ENCODE measurements at places on chromosomes 13 and 19.

DNA sequence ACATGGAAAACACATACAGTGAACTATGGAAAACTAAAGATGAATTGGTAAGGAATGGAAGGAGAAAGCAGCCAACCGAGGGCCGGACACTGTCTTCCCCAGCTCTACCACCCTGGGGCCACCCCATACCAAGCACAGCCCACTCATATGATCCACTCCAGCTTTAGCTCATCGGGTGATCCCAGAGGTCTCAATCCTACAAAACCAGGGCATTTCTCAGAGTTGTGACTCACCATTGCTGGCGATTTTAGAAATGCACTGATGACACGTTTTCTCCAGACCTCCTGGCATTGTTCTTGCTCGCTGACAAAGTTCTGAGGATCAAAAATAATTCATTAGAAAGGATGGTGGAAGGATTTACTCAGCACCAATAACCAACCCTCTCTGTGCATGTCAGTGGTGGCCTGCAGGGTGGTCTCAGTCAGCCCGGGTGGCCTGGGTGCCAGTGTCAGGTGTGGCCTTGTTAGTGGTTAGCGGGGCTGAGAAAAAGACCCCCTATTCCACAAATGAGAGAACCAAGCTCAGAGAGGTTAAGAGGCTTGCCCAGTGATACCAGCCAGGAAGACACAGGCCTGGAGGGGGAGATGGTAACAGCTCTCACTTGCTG, 6.6 kb downstream of the TMEM272 start:
- no peak for DNase-seq

- DNase-seq, result no peak
Observed at GRCh38 chr13:22235950-22236290, 565.0 kb downstream of the FGF9 start.

DNA sequence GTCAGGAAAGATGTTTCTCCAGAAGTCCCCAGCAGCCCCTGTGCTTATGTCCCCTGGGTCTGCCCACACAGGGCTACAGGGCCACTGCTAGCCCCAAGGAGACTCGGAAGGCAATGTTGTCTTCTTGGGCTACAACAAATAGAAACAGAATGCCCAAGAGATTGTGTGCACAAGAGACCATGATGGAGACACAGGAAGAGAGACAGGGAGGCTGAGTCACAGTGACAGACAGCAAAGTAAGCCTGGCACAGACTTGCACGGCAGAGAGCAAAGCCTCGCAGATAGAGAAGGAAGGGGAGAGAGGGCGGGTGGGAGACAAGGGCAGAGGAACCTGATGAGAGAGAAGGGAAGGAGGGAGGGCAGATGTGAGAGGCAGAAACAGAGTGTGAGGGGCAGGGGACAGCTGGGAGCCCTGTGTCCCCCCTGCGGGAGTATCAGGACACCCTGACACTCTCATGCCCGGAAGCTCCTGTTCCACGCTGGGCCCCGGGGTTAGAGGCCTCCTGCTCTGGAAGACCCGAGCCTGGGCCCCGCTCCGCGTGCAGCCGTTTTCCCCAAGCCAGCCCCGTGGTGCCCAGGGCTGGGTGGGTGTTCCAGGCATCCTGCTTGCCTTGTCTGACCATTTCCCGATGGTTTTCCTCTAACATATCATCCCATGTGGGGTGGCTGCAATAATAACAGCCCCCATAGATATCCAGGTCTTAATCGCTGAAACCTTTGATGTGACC, 2.7 kb upstream of the PLA2G4C start:
- no peak for DNase-seq

DNA sequence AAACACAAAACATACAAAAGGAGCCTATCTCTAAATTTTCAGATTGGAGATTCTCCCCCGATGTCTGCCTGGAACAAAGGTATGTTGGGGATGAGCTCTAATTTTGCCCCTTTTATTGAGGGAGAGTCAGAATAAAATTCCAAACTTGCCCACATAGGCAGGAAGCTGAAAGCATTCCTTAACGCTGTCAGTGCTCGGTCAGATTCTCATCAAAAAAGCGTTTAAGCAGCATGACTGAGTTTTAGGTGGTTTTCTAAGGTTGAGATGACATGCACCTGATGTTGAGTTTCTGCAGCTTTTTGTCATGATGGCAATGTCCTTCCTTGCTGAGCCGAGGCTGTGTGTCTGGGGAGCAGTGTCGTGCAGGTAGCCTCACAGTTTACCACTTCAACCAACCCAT, 48.4 kb upstream of the MEDAG start:
- DNase-seq, result no peak

- DNase-seq, result no peak
Observed at GRCh38 chr19:408441-408901, 476 bp downstream of the C2CD4C start.

DNA sequence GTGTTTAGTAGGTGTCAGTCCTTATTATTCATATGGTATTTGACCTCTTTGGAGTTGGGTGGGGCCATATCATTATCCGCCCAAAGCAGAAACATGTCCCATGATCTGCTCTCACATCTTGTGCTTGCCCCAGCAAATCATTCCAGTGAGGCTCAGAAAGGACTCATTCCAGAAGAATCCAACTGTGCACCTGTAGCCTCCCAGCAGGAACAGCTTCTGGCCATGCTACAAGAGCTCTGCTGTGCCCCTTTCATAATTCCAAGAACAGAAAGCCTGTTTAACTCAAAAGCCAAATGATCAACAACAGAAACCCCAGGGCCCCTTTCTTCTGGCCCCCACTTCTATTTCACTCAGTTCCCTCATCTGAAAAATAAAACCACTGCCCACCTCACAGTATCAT, 673.1 kb downstream of the DIAPH3 start:
- no peak for DNase-seq

DNA sequence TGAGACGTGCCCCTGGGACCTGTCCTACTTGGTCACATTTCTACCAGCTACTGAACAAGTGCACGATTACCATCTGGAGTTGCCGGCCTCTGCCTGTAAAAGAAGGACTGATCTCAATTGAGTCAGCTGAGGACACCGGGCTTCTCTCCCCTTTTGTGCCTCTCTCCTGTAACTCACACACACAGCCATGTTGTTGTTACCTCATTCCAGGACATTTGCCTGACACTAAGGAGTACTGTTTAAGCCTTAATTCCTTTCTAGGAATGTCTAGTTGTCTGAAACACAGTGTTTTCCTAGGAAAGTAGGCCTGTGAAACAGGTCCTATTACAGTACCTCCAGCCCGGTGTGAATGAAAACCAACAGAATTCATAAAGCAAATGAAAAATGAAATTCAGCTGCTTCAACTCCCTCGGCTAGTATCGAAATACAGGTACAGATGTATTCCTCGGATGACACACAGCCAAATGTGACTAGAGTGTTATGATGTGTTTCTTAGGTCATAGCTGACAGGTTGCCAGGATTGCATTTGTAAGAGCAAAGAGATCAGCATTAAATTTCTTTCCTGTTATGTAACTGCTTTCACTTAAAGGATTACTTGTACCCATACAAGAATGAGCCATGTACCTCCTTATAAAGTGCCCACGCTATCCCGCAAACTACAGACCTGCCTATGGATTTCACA, 152.0 kb upstream of the IRS2 start:
- no peak for DNase-seq

GRCh38 chr19:7902796-7903243, 857 bp upstream of the MAP2K7 start:
- DNase-seq, result no peak

DNA sequence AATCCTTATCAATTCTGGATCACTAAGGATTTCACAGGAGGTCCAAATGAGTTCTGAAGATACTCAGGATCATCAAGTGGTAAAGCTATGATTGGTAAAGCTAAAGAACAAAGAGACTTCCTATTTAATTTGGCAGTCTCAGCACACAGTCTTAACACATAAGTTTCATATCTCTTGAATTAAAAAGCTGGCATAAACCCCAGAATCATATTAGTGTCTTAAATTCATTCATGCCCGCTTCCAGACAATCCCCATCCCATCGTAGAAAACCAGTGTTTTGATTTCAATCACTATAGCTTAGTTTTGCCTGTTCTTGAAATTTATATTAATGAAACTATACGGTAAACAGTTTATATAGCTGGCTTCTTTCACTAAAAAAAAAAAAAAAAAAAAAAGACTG, 278.7 kb downstream of the DIAPH3 start:
- no peak for DNase-seq

DNA sequence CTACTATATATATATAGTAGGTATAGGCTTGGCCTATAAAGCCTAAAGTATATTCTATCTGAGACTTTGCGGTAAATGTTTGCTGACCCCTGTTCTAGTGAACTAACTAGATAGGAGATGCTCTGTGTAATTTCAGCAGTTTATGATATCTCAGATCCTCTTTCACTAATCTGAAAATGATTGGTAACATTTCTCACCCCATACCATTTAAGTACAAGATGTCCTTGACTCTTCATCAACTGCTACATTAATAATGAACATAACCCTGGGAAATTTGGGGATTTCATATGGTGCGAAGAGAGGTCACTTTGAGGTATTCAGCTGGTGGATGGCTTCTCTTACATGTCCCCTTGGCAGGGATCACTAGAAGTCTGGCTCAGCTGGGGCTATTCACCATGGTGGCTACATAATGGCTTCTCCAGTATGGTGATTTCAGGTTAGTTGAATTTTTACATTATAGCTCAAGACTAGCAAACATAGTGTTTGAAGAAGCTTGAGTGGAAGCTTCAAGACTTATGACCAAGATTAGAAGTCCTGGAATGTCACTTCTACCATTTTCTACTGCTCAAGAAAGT, 103.6 kb upstream of the MYCBP2 start:
- DNase-seq, result no peak

DNA sequence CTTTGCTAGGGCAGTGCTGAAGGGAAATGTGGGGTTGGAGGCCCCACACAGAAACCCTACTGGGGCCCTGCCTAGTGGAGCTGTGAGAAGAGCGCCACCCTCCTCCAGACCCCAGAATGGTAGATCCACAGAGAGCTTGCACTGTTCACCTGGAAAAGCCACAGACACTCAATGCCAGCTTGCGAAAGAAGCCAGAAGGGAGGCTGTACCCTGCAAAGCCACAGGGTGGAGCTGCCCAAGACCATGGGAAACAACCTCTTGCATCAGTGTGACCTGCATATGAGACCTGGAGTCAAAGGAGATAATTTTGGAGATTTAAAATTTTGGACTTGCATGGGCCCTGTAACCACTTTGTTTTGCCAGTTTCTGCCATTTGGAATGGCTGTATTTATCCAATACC, 615.4 kb upstream of the MIR17HG start:
- DNase-seq, result no peak

DNA sequence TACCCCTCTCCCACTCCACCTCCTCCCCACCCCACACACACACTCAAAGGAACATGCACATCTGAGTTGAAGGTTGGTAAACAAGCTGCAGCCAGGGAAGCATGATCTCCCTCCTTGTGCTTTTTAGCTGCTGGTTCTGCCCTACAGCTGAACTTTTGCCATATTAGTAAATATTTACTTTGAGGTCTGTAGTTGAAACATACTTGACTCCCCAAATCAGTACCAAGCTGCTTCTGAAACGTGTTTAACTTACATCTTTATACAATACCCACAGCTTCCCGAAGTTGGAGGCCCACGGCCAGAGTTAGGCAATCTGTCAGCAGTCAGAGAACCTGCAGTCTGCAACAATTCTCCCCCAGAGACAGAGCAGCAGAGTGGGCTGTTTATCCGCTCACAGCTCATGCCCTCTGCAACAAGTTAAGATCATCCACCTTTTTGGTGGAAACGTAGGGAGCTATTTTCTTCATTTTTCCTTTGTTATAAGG, 1.5 kb upstream of the PCDH20 start:
- DNase-seq, result no peak

GRCh38 chr13:39588384-39588783, 14.6 kb downstream of the LHFPL6 start:
- no peak for DNase-seq

DNA sequence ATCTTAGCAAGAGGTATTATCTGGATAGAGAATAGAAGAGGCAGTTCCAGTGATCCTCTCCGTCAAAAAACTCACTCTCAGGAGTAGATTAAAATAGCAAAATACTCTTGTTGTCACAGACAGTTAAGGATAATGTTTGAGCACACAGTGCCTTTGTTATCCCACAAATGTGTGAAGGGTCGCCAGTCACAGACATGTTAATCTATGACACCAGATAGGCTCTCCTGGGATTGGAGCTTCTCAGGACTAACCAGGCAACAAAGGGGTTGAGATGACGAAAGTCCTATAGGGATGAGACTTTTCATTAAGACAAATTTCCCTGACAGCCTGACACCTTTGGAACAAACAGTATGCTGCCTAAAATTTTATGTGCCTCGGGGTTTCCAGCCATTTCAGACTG, 1947.1 kb downstream of the OLFM4 start:
- DNase-seq, result no peak

- DNase-seq, result no peak
Observed at GRCh38 chr13:98768522-98768921, 16.1 kb upstream of the SLC15A1 start.

DNA sequence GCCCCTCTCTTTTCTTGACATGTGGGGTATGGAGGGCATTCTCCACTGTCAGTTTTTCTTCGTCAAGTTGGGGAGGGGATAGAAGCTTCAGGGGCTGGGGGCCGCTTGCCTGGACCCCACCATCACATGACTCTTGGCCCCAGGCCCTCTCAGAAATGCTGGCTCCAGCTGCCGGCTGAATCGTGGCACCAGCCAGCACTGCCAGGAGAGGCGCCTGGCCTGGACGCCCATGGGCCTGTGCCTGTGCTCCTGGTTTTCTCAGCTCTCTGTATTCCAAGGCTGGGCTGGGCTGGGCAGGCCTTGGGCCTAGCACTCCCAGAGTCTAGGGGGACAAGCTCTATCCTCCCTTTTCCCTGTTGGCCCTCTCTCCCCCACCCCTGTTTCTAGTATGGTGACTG, 38.6 kb downstream of the LYL1 start:
- no peak for DNase-seq

- DNase-seq, result no peak
Observed at GRCh38 chr13:26476111-26476781, 81.2 kb upstream of the WASF3 start.

DNA sequence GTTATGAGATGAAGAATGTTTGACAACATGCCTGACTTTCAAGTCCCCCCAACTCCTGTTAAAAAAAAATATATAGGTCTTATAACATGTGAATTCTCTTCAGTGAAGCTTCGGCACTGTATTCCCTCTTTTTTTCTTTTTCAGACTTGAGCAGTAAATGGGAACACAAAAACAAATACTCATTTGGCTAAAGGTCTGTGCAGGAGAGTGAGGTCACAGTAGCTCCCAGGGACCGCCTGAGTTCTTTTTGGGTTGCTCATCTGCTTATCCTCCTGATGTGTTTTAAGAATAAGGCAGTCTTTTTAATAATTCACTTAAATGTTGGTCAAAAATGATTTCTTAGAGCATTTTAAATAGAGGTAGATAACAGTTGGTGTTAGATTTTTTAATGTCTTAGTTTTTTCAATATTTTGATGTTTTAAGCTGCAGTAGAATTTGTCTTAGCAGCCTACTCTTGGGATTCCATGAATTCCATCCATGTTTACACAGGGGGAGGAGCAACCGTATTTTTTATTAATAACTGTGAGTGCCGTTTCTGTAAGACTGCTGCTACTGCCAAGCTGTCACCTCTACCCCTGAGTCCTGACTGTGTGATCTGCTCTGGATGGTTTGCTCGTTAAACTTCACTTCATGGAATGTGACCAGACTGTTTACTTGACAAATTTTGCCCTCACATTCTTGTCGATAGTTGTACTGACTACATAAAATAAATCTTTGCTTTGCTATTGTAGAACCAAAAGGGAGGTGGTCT, 14.9 kb downstream of the HNRNPM start:
- no peak for DNase-seq
